ENCODE measurements at places on chromosomes 2 and 18.

- no peak for DNase-seq
These were observed 358.0 kb downstream of the HRH4 start for GRCh38 chr18:24818441-24818840.

GRCh38 chr2:46379213-46380037 lies 82.2 kb downstream of the EPAS1 start:
- no peak for DNase-seq

DNA sequence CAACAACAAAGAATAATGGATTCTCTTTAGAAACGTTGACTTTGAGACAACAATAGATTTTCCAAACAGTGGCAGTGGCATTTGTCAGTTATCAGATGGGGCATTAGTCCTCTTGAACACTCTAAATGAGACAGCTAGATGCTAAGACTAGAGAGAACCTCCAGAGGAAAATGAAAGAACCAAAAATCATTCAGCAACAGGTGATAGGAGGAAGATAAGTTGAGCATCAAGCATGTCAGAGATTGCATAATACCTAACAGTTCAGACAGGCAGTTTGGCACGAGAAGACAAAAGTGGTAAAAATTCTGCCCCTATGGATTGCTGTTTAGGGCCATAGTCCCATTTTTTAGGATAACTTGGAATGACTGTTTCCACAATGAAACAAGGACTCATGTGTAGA lies 67.9 kb upstream of the NOL4 start:
- DNase-seq = no peak

- no peak for DNase-seq
These were observed 533.0 kb downstream of the PLCL1 start for GRCh38 chr2:198337368-198337767.

DNA sequence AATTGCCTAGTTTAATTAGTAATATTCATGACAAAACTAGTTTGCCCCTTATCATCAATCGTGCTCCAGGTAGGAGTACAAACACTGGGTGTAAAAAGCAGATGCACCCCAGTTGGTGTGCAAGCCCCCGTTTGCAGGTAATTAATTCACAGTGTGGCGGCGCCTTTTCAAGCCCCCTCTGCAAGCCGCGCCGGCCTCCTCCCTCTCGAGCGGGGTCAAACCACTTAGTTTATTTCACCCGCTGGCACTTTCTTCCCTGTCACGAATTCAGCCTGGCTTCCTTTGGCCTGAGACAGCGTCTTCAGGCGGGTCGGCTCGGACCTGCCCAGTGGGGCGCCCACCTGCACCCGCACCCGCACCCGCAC lies 64.7 kb upstream of the MAPRE2 start:
- no peak for DNase-seq

DNA sequence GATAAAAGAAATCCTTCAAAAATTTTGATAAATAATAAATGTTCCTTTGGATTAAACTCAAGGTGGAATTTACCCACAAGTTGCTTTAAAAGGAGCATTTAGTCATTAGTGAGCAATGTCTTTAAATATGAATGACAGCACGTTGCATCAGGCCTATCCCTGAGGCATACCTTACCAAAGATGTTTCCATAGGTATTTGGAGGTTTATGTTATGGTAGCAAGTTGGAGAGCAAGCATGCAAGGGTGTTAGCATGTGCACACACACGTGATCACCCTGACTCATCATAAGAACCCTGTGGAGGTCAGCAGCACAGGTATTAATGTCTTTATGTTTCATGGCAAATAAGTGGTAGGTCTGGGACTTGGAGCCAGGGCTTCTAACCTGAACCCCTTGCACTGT lies 159.9 kb downstream of the ACTR3 start:
- DNase-seq = no peak

- DNase-seq = no peak
These were observed 10.3 kb downstream of the SNED1 start for GRCh38 chr2:241008711-241009121.

DNA sequence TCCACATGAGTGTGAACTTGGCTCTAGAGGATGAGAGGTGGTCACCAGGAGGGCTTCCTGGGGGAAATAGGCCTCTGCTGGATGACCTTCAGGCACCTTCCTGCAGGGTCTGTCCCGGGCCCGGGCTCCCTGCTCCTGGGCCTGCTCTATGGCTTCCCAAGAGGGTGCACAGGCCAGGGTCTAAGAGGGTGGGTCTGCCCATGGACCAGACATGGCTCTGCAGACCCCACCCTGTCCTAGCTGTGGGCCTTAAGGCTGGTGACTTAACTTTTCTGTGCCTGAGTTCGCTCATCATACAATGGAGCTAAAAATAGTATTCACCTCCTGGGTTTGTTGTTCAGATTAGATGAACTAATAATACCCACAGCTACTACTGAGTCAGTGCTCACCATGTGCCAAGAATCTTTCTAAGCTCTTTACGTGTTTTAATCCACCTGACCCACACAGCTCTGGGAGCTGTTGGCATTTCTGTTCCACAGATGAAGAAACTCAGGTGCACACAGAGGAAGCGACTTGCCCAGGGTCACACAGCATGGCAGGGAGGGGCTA lies 14.4 kb downstream of the INHBB start:
- no peak for DNase-seq

DNA sequence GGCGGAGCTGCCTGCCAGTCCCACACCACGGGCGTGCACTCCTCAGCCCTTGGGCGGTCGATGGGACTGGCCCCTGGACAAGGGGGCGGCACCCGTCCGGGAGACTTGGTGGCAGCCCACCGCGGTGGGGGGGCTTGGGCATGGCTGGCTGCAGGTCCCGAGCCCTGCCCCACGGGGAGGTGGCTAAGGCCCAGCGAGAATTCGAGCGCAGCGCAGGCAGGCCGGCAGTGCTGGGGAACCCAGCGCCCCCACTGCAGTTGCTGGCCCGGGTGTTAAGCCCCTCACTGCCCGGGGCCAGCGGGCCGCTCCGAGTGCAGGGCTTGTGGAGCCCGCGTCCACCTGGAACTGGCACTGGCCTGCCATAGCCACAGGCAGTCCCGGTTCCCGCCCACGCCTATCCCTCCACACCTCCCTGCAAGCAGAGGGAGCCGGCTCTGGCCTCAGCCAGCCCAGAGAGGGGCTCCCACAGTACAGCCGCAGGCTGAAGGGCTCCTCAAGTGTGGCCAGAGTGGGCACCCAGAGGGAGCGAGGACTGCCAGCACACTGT lies 742.9 kb upstream of the DDX18 start:
- no peak for DNase-seq

DNA sequence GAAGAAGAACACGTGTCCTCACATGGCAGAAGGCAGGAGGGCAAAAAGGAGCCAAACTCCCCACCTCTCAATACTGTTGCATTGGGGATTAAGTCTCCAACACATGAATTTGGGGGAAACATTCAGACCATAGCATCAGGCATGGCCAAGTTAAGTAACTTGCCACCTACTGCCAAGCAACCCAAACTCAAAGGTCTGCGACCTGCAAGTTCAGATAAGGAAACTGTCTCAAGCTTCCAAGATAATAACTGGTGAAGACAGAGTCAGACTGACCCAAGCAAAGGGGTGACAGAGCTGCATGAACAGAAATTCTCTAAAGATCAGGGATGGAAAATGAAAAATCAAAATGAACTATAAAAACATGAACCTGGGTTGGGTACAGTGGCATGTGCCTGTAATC lies 188.7 kb upstream of the SIX3 start:
- DNase-seq = no peak

DNA sequence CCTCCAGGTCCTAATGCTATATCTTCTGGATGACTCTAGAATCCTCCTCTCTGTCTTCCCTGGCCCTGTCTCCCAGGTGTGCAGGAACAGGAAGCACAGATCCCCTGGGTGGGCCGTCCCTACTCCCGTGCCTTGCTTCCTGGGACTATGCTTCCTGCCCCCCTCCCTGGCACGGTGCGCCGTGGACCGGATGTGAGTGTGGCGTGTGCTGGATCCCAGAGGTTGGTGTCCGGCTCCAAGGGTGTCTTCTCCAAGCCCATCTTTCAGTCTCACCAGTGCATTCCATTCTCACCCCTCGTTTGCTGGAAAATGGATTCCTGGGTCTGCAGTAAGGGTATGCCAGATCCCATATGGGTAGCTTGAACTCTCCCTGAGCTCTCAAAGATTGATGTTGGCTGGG lies 144.4 kb upstream of the TWIST2 start:
- no peak for DNase-seq

- DNase-seq = no peak
These were observed 492.5 kb downstream of the SOX11 start for GRCh38 chr2:6184532-6185292.

DNA sequence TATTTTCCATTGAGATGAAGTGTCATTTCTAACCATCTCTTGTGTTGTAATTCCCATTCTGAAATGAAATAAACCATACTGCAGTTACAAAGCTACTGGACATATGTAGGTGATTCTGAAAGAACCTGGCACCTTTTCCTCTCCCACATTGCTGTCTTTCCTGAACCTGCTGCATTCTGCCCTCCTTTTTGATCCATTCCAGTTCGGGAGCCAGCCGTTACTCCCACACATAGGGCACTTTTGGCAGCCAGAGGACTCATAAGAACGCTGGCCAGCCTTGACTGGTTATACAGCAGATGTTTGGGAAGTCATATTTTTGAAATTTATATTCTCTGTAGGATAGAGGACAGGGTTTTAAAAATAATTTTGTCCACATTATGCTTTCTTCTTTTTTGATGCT lies 369.8 kb upstream of the CDH7 start:
- DNase-seq = no peak

GRCh38 chr2:100520224-100520623 lies 42.6 kb upstream of the PDCL3 start:
- no peak for DNase-seq

DNA sequence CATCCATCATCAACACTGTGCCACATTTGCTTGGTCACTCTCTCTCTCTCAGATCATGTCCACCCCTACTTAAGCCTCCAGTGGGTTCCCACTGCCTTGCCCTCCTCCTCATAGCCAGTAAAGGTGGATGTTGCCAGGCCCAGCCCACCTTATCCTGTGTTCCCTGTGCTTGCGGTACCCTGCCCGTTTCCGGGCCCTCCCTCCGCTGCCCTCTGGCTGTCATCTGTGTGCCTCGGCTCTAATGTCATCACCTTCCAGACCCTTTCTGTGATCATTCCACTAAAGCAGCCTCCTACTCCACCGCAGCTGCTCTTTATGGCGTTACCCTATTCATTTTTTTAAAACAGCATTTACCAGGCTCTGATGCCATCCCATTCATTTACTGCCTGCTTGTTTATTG lies 305.7 kb upstream of the SKOR2 start:
- DNase-seq = no peak

- DNase-seq = no peak
These were observed 434.2 kb downstream of the LRRTM4 start for GRCh38 chr2:77087987-77088414.

DNA sequence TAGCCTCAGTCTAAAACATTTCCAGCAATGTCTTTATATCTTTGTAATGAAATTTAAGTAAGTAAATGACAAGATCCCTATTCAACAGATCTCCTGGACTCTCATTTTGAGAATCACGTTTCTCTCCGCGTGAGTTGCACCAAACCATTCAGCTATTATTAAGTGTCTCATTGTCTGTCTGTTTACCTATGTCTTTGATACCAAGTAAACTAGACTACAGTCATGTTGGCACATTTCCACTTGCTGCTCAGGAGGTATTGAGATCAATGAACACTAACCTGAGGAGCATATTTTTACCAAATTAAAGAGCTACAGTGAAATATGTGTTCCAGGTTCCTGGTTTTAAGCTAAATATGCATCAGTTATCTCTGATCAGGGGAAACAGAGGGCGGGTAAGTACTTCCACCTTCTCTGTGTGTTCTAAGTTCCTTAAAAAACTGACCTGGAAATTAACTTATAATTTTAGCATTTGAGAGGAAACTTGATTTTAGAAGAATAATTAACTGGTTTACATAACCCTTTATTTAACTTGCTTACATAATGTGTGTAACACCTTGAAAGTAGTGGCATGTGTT lies 125.8 kb downstream of the OSBPL6 start:
- no peak for DNase-seq

- DNase-seq = no peak
These were observed 264.2 kb downstream of the LNPK start for GRCh38 chr2:175737722-175738361.

DNA sequence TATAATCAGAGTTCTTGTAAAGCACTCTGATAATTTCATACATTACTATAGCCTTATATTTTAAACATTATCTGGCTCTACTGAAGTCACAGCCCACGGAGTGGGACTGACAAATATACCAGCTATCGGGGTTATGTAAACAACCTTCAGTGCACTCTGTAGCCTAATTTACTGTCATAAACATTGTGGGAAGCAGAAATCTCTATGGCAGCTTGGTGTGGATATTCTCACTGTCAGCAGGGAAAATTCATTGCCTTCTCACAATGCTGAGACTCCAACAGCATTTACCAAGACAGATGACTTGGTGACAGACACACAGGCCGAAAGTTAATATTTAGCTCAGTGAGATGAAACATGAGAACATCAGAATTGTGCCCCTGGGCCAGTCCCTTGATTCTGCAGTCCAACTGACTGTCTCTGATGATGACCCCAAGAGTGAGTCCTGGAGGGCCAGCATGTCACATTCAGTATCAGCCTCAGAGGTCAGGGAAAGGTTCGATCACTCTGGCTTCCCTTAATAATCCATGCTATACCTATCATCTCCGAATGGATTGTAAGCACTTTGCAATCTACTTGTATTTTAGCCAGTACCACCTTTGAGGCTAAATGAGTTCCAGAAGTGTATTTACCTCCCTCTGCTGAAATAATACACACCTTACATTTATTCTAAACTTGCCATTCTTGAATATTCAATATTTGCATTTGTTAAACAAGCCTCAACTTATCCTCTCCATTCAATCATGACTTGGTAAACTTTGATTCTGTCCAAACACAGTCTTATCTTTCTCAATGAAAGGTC lies 146.2 kb upstream of the OSR1 start:
- DNase-seq = peak; percentile 92

- DNase-seq = no peak
These were observed 71.2 kb downstream of the MREG start for GRCh38 chr2:215942194-215942593.

DNA sequence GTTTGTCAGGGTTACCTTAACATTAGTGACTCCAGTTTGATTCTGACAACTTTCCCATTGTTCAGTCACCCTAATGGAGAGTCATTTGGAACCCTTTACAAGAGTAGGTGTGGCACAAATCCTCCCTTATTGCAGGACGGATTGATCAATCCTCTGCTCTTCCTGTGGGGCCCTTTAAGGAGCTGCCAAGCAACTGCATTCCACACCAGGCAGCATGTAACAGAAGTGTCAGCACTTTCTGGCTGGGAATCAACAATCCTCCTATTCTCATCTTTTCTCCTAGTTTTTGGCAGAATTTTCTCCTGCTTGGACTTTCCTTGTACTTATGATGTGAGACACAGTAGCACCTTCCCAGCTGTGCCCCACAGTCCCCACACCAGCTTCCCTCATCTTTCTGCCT lies 177.8 kb downstream of the ST6GAL2 start:
- no peak for DNase-seq

GRCh38 chr2:27552941-27553340 lies 29.9 kb upstream of the ZNF512 start:
- no peak for DNase-seq

DNA sequence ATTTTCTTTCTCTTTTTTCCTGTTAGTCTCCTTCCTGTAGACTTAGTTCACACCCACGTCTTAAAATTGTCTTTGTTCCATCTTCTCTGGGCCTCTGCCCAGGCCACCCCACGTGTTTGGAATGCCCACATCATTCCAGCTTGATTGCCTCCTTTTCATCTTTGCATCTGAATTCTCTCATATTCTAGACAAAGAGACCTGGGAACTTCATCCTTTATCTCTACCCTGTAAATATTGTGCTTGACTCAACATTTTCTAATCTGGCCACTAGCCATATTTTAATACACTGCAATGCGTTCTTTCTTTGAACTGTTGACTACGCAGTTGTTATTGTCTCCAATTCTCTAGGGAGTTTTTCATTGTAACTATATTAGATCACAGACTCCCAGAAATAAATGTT lies 187.5 kb upstream of the NRXN1 start:
- DNase-seq = no peak

All from NCI-H526 treated with DMSO at 0.1 percent for 48 hours (cell line).